Uterus (tissue), 4 donors: ENCODE measurements at places on chromosomes 4 and X. TPM values are rescaled to one million over a fixed set of nuclear protein-coding genes. Genes with fewer than 3 reads are reported as not detected.

GRCh38 chr4:121597346-121597934 lies 99.3 kb downstream of the ANXA5 start:
- DNase-seq, result no peak

DNA sequence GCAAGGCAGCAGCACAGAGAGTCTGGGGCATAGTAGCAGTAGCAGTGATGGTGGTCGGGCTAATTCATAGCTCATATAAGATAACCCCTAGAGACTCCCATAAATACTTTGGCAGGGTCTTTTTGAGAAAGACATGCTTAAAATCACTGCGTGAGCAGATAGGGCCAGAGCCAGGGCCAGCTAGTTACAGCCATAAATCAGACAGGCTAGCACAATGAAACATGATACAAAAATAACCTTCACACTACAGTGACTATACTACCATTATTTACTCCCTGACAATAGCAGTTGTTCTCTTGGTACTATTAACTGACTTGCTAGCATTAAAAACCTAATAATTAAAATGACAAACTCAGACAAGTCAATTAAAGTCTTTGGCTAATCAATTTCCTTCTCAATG lies 295.9 kb downstream of the SMARCA1 start:
- DNase-seq, result no peak

GRCh38 chr4:80989921-80990544 lies 40.5 kb upstream of the BMP3 start:
- no peak for DNase-seq

ARSJ gene
- 8.2 TPM for total RNA-seq

LRCH2 gene
- 15.3 TPM for total RNA-seq

STARD8 gene
- total RNA-seq, result 21.3 TPM
